ENCODE measurements at places on chromosomes 4 and X.

- no peak for DNase-seq
Observed at GRCh38 chr4:150577796-150578195, 4.2 kb upstream of the MAB21L2 start.

DNA sequence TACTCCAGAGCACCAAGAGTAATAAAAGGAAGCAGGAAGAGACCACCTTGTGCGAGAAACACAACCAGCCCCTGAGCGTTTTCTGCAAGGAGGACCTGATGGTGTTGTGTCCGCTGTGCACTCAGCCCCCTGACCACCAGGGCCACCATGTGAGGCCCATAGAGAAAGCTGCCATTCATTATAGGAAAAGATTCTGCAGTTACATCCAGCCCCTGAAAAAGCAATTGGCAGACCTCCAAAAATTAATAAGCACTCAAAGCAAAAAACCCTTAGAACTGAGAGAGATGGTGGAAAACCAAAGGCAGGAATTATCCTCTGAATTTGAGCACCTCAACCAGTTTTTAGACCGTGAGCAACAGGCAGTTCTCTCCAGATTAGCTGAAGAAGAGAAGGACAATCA is 5.7 kb downstream of the TRIM75 start:
- no peak for DNase-seq

DNA sequence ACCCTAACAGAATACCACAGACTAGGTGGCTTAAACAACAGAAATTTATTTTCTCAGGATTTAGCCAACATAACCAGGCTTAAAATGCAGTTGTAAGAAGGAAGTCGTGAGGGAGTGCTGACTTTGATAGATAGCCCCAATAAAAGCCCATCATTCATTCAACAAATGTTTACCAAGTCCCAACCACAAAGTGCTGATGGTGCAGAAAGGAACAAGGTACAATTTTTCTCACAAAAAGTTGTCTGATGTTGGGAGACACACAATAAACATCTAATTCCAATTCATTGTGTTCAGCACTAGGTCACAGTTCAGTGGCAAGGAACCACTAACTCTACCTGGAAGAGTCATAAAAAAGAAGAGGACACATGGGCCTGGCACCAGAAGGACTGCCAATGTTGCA is 42.2 kb downstream of the AKAP4 start:
- no peak for DNase-seq

GRCh38 chrX:154515090-154515965 is 704 bp downstream of the FAM3A start:
- peak; percentile 47 for DNase-seq

DNA sequence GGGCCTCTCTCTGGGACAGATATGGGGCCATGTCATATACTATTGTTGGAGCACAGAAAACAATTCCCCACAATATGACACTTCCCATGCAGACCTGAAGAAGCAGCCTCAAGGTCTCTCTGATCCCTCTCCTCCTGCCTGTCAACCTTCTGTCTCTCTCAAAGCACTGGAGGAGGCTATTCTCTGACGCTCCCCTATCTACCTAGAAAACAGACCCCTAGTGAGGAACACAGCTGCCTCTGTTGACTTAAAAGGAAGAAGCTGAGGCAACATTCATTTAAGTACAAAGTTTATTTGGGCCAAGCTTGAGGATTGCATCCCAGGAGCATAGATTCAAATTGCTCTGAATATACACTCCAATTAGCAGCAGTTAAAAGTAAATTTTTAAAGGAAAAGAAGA is 39.3 kb upstream of the NSG1 start:
- DNase-seq = no peak

DNA sequence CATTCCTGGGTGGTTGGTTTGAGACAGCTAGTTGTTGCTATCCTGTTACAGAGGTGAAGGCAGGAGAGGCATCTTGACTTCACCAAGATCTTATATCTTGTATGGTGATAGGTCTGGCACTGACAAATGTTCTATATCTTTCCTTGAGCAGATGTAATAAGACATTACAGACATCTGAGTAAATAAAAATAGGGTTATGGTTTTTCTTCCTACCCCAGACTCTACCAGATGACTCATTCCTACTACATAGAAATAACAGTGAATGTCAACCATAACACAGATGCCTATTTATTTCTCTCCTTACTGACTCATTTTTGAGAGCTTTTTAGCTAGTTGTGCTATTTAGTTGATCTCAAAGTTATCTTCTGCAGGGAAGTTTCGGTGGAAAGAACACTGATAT is 21.9 kb downstream of the HNRNPH2 start:
- no peak for DNase-seq
